ENCODE measurements at places on chromosomes 12 and 14.

DNA sequence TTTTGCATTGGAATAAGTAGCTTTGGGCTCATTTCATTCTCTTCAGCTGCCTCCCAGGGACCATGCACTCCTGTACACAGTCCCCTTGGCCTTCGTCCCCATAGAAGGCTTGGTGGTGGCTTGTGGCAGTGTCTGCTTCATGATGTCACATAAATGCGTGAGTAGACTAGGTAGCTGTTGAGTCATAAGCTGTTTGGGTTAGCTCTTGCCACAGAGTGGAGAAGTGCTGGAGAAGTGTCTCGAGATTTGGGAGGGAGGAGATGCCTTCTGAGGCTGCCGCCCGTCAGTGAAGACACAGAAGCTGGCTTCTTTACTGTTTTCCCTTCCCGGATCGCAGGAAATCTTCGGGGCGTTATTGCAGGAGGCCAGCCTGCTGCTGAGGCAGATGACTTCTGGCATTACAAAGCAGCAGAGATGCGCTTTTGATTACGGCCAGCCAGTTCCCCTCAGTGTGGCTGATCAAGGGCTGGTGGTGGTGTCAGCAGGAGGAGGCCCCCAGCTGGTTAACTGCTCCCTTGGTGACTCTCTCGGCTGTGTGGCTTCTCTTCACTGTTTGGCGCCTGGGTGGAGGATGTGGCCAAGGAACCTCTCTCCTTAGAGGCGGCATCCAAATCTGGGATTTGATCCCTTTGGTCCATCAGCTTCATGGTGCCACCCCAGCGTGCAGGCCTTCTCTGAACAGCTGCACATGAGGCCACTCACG is 67.6 kb downstream of the AACS start:
- no peak for DNase-seq

DNA sequence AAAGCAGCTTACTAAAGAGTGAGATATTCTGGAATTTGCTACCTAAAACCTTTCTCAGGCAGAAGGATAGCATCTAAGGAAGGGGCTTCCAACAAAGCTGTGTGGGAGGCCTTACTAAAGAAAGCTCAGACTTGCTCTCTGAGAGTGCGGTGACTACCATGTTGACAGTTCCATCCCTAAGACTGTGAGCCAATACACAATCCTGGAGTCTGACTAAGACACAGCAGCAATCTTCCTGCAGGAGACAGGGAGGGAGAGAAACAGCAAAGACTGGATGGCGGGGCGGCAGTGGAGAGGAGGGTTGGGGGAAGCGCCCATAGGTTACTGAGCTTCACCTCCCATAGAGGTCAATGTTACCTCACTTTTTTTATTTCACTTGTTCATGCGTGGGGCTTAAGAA is 70.9 kb downstream of the KITLG start:
- no peak for DNase-seq

DNA sequence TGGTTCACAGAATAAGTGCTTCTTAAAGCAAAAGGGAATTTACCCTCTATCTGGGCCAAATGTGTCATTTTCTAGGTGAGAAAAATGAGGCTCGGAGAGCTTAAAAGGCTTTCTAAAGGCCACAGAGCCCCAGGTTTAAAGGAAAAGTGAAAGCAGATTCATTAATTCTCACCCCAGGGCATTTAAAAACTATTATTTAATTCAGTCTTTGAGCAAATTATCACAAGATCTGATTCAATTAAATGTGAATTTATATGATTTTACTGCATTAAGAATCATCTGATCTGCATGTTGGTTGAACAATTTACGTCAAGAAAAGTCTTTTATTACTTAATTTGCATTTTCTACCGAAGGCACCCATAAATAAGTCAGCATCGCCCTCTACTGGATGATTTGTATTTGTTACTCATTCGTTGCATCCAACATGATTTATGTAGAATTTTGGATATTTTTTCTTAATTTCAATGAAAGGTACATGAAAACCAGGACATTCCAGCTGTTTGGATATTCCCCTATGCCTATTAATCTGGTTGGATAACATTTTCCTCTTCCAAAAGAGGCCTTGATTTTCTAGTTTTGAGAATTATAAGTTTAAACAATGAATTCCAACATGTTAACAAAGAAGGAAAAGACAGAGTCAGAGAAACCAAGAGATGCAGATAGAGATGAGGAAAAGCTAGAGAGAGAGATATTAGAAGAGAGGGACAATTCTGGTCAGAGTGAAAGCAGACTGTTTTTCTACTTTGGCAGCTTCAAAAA is 19.1 kb upstream of the DHRS7 start:
- peak; percentile 84 for DNase-seq

- no peak for DNase-seq
These were observed 256.9 kb downstream of the CACNA1C start for GRCh38 chr12:2309647-2310046.

DNA sequence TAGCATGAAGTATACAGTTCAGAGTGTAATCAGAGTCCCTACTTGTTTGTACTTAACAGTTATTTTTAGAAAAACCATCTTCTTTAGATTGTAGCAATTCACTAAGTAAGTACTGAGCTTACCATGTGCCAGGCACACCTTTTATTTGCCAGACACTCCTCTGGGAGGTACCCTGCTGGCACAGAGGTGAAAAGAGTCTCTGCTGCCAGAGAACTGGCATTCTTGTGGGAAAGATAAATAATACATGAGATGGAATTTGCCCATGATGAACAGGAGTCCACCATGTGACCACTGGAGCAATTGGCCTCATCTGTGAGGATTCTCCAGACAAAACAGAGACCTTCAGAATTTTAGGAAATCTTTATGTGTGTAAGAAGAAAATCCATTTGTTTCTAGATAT is 199.3 kb upstream of the SLC16A7 start:
- DNase-seq, result no peak

GRCh38 chr14:87896393-87897380 is 96.3 kb downstream of the GALC start:
- DNase-seq, result peak; percentile 38

GRCh38 chr14:100791348-100791735 is 34.6 kb upstream of the MEG3 start:
- no peak for DNase-seq

DNA sequence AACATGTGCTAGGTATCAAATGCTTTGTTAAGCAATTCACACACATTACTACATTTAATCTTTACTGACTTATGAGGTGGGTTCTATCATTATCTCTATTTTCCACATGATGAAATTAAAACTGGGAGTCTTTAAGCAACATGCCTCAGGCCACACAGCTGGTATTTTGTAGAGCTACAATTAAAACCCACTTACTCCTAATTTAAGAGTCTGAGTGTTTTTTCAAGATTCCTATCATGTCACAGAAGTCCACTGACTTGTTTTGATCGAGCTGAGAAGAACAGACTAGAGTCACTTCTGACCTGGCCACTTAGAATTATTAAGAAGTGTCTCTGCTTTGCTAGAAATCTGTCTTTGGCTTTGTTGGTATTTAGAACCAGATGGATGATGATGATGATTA is 670.7 kb downstream of the NRXN3 start:
- DNase-seq, result no peak

DNA sequence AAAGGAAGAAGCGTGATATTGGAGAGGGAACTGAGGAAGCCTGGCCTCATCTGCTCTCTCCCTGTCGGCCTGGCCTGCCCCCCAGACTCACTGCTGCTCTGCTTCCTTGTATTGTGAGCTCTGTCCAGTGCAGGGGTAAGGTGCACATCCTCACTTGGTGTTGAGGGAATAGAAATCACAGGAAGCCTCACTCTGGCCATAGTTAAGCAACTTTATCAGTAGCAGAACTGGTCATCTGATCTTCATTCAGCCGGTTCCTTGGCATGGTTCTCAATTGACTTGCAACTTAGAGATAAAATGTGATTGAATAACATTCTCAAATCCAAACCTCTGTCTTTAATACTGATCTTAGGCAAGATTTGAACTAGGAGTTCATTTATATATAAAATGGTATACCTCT is 11.5 kb upstream of the CCDC175 start:
- DNase-seq, result no peak

DNA sequence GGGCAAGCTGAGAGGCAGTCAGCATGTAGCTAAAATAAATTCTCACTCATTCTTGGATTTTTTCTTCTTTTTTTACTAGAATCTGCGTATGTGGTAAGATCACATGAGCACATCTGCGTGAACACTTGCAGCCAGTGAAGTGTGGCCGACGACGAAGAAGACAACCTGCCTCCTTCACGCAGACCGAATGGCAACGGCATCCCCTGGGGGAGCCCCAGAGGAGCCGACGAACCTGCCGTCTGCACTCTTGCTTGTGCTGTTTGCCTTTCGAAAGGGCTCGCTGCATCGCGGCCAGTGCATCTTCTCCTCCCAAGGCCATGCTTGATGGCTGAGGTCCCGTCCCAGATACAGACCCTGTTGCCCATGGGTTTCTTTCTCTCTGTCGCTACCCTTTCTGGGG is 113.8 kb downstream of the KCNK10 start:
- no peak for DNase-seq

- no peak for DNase-seq
These were observed 282.8 kb downstream of the EGLN3 start for GRCh38 chr14:33668066-33668465.

- no peak for DNase-seq
These were observed 40.5 kb upstream of the C14orf132 start for GRCh38 chr14:95998656-95999055.

DNA sequence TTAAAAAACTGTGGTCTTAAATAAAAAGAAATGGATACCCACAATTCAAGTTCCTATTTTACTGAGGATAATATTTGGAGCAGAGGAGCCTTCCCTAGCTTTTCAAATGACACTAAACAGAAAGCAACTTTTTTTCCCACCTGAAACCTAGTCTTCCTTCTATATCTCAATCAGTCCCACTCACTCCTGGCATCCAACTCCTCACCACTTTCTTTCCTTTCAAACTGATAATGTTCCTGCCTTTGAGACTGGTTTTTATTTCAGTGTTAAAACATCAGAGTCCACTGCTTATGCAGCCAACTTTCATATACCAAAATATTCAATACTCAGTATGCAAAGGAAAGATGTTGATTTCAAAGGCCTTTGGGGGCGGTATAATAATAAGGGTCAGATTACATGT is 225.6 kb downstream of the GXYLT1 start:
- DNase-seq, result no peak

DNA sequence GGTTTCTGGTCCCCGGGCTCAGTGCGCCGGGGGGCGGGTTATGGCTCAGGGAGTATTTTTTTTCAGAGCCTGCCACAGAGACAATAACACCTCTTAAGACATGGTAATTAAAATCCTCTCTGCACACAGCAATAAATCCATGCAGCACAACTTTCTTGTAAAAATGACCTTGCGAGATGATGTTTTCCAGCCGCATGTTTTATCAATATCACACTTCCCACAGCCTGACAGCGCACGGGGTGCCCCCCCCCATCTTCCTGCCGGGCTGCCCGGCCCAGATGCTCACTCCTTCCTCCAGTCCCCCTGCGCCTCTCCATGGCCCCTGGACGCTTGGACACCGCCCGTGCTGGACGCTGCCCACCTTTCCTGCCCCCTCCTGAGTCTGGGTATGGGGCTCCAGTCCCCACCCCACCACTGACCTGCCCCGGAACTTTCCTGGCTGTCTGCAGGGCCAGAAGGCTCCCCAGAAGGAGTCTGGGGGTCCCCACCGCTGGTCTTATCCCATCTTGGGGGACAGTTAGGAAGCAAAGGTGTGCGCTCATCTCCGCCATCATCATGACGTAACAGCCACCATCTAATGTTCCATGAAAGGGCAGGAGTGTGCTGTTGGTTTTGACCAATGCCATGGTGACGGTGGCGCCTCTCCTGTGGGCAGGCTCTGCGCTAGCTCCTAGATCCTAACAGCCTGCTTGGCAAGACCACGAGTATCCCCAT is 182.9 kb downstream of the KIF26A start:
- DNase-seq, result no peak

- DNase-seq, result no peak
These were observed 135.2 kb downstream of the APAF1 start for GRCh38 chr12:98780261-98780660.

GRCh38 chr14:35240231-35240630 is 52.0 kb upstream of the PSMA6 start:
- no peak for DNase-seq

DNA sequence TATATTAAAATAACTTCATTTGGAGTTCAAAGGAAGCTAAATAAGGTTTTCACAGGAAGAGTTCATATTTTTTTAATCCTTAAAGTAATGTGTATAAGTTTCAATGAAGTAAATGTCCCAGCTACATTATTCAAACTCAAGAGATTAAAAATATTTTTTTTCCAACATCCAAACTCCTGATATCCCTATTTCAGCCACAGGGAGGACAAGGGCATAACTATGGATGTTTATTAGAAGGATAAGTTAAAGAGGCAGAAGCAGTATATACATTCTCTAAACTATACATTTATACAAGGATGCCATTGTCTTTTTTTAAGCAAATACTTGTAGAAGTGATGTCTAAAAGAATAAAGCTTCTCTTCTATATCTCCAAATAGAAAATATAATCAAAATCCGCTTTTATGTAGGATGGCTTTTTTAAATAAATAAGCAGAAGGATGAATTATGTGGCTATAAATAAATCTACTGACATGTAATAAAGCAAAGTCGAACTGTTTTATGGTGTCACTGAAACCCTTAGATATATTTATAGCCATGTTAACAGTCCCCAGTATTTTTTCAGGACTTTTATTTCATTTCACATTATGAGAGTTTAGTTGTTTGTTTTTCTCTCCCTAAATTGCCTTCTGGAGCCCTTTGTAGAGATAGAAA is 936.5 kb downstream of the DIO2 start:
- DNase-seq, result no peak

DNA sequence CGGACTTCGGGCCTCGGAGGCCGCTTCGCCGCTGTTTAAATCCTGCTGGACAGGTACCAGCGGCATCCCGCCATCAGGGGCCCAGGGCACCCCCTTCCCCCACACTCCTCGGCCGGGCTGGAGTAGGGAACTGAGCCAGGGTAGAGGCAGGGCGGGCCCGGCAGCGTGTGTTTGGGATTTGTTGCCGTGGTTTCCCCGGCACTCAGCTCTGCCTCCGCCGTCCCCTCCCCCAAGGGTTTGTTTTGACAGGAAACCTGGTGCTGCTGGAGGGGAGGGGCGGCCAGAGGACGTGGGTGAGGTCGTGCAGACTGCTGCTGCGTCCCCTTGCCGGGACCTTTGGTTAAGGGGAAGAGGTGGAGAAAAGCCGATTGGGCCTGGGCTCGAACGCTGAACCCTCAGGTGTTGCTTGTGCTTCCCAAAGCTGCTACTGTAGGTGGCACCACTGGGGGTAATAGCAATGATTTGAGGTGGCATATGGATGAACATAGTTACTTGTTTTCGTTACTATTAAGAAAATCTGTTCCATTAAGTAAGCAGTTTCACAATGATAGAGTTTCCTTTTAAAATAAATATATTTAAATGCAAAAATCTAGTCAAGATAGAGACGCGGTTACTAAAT is 778 bp downstream of the TCP11L2 start:
- peak; percentile 68 for DNase-seq

All from hematopoietic multipotent progenitor cell treated with erythropoietin and hydrocortisone succinate and interleukin-3 and kit ligand, for 15 days (in vitro differentiated cells).